PC-3 (cell line): ENCODE measurements at places on chromosomes 5 and 9. TPM values are rescaled to one million over a fixed set of nuclear protein-coding genes. Genes with fewer than 3 reads are reported as not detected.

PTGS1 gene
- total RNA-seq: 0.44 and 0.86 TPM in 2 replicates

TNC gene
- 60.1 and 71.0 TPM in 2 replicates for total RNA-seq

DNA sequence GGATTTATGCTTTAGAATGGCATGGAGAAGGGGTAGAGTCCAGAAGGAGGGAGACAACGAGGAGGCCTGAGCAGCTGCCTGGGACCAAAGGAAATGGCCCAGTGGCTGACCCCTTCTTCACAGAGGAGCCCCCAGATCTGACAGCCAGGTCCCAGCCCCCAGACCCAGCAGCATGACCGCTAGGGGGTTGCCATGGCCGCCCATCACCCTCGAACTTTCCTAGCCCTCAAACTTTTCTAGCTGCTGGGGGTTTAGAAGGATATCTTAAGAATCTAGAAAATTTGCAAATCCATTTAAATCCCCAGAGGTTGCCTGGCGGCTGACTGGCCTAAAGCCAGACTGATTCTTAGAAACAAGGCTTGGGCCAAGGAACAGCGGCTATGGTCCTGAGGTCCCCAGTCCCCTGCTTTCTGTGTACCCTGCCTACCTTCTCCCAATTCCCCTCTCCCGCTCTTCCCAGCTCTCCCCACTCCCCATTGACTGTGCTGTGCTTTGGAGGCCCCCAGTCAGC is 972 bp downstream of the PDGFRB start:
- no peak for DNase-seq

DNA sequence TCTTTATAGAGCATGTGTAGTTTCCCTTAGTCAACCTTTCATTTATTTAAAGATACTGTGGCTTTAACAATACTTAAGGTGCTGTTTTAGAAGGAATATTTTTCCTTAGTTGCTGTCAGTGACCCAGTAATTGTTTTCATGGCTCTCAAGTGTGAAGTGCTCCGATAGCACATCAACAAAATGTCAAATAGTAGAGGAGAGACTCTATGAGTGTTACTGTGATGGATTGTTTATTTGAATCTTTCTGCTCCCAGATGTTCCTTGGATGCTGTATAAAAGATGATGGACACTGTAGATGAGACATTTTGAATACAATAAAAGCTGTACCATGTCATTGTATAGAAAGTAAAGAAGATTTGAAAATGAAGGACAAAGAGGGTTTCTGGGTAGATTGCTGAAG is 1185.7 kb upstream of the C9orf72 start:
- no peak for DNase-seq

DNA sequence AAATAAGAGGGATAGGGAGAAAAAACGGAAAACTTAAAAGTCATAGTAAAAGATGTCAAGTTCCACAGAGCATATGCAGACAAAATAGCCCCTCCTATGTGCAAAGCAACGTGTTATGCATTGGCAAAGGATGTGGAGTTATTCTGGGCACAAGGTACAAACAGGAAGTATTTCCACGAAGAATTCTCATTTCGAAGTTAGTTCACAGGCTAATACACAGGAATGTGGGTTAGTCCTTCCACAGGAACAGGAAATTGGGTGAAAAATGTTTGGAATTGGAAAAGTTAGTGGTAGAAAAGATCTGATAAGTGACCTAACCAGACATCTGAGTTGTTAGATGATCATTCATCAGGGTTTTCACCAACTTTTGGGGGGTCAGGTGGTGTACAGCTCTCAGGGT is 326.6 kb downstream of the EBF1 start:
- DNase-seq: no peak

- no peak for DNase-seq
These were observed 228.7 kb upstream of the DAP start for GRCh38 chr5:10989577-10990263.

DNA sequence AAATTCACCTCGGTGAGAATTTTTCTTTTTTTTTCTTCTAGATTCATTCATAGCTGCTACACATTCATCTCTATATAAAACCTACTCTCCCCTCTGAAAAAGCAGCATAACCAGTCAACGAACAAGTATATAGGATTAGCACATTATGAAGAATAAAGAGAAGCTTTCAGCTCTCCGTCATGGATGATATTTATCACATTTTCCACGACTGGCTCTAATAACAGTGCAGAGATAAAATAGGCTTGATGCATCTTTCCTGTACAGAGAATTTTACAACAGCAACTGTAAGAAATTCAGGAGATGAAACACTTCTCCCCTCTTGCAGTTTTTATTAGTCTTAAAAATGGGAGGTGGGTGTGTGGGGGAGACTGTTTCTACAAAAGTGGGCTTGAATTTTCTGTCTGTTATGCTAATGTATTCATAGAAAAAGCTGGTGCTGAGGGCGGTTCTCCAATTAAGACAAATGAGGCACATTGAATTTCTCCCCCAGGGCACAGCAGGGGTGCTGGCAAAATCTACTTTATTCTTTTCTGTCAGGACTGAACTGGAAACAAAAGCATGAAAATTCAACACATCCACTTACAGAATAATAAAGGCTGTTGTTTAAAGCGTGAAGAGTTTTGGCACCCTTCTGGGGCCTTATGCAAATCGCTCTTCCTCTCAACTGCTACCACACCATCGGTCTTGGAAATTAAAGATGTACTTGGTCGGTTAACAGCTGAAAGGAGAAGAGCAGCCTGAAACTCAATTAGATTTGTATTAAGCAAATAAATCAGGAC is 233.9 kb upstream of the ZNF608 start:
- no peak for DNase-seq

CYLC2 gene
- not detected in 2 replicates for total RNA-seq

DNA sequence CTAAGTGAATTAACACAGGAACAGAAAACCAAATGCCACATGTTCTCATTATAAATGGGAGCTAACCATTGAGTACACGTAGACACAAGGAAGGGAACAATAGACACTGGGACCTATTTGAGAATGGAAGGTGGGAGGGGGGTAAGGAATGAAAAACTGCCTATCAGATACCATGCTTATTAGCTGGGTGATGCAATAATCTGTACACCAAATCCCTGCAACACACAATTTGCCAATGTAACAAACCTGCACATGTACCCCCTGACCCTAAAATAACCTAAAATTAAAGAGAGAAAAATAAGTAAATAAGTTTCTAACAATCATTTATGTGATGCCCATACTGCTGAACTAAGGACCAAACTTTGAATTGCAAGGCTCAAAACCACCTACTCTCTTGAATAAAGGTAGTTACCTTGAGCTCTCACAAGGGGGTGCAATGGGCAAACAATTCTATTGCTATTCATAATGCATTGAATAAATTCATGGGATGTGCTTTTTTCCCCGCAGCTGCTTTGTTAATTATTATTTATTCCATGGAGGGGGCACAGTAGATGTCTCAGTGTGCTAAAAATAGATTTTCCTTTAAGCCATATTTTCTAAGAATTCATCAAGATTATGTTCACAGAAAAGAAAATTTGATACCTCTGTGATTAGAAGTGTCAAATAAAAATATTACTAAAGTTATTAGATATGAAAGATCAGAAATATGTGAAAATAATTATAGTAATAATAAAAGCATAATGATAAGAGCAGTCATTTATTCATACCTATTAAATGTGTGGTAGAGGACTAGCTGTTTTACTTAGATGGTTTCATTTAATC is 76.2 kb upstream of the PTPN3 start:
- peak; percentile 72 for DNase-seq

- DNase-seq: no peak
These were observed 9.5 kb downstream of the FBXL17 start for GRCh38 chr5:108372369-108372768.

PTPRD gene
- 0.63 TPM in 1 of 2 replicates, not detected in the other for total RNA-seq

- no peak for DNase-seq
These were observed 137.5 kb downstream of the CDK5RAP2 start for GRCh38 chr9:120442308-120442995.

GRCh38 chr5:55222092-55222984 is 4.8 kb downstream of the MCIDAS start:
- no peak for DNase-seq

GCNT1 gene
- total RNA-seq: 0.29 TPM in 2 replicates

KCNIP1 gene
- not detected in 2 replicates for total RNA-seq

KLF9 gene
- total RNA-seq: 0.35 and 0.44 TPM in 2 replicates

GRCh38 chr9:128532581-128532980 is 19.8 kb upstream of the SPTAN1 start:
- DNase-seq: no peak

VPS13A gene
- 12.0 and 17.5 TPM in 2 replicates for total RNA-seq

WDR38 gene
- not detected in 2 replicates for total RNA-seq

- DNase-seq: no peak
These were observed 5.4 kb upstream of the NDFIP1 start for GRCh38 chr5:142102980-142103740.

CAMK2A gene
- total RNA-seq: 0.15 TPM in 1 of 2 replicates, not detected in the other

DNA sequence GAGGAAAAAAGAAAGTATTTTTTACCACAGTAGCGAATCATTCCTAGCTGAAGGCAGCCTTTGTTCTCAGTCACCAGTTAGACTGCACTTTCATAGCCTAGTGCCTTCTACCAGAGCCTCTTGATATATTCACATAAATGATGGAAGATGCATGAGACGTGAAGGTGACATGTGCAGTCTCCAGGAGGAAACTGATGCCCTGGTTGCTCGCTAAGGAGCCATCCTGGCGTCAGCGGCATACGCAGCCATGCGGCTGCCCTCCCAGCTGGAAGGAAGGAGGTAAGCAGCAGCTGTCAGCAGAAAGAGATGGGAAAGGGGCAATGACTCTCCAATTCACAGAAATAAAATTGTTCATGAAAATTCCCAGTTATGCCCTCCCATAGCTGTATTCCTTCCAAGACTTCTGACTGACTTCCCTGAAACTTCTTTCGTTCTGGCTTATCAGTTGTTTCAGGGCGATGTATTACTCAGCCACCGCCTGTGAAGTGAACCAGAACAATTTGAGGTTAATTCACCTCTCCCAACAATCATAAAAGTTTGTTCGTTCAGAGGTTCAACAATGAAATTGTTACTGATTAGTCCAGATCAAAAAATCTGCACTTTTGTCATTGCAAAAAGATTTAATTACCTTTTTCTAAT is 331.2 kb downstream of the NR2F1-AS1 start:
- peak; percentile 76 for DNase-seq

TMC1 gene
- 0.15 TPM in 1 of 2 replicates, not detected in the other for total RNA-seq

- DNase-seq: no peak
These were observed 48.6 kb downstream of the CCL28 start for GRCh38 chr5:43363445-43364152.

DNA sequence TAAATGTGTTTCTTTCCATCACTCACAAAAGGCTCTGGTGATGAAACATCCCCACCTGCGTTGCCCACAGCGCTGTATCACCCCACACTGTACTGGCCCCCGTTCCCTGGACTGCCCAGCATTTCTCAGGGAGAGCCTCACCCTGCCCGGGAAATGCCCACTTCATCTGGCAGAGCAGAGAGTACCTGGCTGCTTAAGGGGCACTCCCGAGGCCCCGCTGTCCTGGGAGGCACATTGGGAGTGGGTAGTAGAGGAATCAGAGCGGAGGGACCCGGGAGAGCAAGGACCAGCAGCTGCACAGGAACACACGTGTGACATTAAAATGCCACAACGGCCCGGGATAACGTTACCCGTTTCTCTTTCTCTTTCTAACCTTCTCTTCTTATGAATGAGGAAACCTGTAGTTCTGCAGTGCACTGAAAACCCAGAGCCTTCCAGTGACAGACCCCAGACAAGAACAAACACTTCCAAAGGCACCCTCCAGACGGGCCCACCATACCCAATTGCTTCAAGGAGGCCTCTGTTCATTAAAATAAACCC is 110.0 kb downstream of the ROR2 start:
- no peak for DNase-seq

- DNase-seq: no peak
These were observed 57.0 kb upstream of the NEURL1B start for GRCh38 chr5:172583931-172584511.

LAMC3 gene
- 4.6 and 6.0 TPM in 2 replicates for total RNA-seq

GRCh38 chr5:173451031-173451430 is 122.8 kb upstream of the STC2 start:
- peak; percentile 39 for DNase-seq

DNA sequence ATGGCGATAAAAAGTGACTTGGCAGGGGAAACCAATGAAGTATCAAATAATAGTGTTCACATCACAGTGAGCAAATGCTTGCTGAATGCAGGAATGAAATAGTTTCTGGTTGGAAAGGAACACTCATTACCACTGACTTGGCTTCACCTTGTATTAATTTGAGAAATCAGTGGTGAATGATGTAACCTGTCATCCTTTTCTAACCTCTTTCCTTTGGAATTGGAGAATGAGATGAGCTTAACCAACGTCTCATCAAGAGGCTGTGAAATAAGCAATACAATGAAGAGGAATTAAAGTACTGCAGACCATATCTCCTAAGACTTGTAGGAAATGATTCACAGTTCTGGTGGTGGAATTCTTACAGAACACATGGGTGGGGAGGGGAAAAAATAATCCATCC is 192.2 kb downstream of the DMAC1 start:
- no peak for DNase-seq

TMEM174 gene
- not detected in 2 replicates for total RNA-seq

LVRN gene
- not detected in 2 replicates for total RNA-seq

DNA sequence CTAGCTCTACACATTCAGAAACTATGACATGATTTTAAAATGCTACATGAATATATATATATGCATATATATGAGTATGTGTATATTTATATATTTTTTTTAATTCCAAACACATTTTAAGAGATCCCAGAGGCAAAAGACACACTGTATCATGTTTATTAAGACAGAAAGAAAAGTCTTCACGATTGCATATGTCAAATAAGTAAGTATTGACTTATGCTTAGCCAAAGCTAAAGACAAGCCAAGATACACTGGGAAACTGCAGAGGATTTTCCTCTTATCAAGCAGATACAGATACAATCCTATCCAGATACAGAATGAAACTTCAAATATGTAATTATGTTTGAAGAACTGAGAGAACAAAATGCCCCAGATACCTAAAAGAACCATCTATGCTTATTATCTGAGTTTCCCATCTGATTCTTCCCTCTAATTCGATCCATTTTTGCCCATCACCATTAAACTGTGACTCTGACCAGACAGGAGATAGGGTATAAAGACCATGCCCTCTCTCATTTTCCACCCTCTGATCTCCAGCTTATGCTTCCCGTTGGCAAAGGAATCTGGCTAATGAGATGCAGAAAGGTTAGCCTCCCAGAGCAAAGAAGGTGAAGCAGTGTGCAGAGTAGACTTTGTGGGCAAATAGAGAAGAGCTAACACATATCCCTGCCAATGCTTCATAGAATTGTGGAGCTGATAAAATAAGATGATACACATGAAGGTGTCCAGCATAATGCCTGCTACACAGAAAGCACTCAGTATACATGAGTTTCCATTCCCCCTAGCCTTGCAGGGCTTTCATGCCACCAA is 131.0 kb upstream of the TARS1 start:
- DNase-seq: no peak

DNA sequence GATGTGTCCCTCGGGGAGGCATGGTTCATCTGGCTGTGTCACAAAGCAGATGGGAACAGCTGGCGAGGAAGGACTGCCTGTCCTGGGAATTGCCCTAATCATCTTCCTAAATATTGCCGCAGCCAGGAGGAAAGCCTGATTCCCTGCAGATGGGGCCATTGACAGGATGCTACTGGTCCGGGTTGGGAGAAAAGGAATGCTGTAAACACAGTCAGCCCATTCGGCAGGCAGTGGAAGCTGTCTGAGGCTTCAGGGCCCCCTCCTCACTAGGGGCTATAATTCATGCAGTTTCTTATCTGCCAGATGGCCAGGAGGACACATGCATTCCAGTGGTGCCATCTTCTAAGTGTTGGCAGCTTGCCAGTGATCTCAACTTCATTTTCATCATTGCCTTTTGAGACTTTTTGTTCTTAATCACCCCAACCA is 110.3 kb downstream of the KCNIP1 start:
- DNase-seq: no peak

- no peak for DNase-seq
These were observed 27.3 kb upstream of the CREBRF start for GRCh38 chr5:173028811-173029327.

ZNF454 gene
- not detected in 2 replicates for total RNA-seq

GRCh38 chr9:16268067-16268881 is 602.2 kb downstream of the BNC2 start:
- DNase-seq: no peak
